NCI-H1694 (cell line): ENCODE measurements at places on chromosomes 3 and 15.
A peak's percentile ranks its signal among the peaks of the same experiment; 100 is the strongest.

GRCh38 chr15:36643551-36643950, 64.1 kb downstream of the CDIN1 start:
- no peak for DNase-seq

GRCh38 chr3:27712136-27713077, 9.7 kb downstream of the EOMES start:
- peak; percentile 1 for DNase-seq

- no peak for DNase-seq
These were observed 2.5 kb downstream of the NBEAL2 start for GRCh38 chr3:46981932-46982471.

GRCh38 chr15:35293353-35294130, 208.4 kb upstream of the NANOGP8 start:
- no peak for DNase-seq

- DNase-seq: no peak
These were observed 719 bp downstream of the FEZF2 start for GRCh38 chr3:62372621-62373041.

GRCh38 chr3:81758275-81758674, 3.2 kb downstream of the GBE1 start:
- no peak for DNase-seq

- DNase-seq: no peak
These were observed 7.4 kb upstream of the CCK start for GRCh38 chr3:42273361-42273760.

DNA sequence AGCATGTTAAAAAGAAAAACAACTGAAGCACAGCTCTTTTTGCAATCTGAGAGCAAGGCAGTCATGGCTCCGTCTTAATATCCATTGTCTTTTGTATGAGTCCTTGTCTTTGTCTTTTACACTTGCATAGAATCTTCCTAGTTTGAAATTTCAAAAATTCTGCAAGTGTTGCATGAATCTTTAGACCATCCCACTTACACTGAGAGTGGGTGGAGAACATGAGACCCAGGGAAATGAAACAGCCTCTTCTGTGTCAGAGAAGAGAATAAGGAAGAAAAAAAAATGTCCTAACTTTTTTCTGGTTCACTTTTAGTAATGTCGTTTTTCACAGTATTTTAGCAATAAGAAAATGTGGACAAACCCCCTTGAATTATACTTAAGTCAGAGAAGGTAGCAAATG, 12.1 kb upstream of the DCLK3 start:
- no peak for DNase-seq

DNA sequence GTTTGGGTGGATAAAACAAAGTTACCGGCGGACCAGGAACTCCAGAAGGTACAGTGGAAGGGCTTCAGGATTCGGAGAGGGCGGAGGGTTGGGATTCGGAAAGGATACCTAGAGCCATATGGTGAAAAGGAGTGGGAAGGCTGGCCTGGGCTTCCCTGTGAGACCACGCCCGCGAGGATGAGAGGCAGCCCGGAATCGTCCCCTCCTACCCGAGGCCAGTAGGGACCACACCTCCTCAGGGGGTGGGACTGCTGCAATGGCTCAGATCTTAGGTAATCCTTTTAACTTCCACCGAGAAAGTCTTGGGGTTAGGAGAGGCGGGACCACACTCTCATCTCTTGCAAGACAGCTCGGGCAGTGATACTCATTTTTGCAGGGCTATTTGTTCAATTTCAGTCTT, 511.3 kb downstream of the OCA2 start:
- DNase-seq: no peak

DNA sequence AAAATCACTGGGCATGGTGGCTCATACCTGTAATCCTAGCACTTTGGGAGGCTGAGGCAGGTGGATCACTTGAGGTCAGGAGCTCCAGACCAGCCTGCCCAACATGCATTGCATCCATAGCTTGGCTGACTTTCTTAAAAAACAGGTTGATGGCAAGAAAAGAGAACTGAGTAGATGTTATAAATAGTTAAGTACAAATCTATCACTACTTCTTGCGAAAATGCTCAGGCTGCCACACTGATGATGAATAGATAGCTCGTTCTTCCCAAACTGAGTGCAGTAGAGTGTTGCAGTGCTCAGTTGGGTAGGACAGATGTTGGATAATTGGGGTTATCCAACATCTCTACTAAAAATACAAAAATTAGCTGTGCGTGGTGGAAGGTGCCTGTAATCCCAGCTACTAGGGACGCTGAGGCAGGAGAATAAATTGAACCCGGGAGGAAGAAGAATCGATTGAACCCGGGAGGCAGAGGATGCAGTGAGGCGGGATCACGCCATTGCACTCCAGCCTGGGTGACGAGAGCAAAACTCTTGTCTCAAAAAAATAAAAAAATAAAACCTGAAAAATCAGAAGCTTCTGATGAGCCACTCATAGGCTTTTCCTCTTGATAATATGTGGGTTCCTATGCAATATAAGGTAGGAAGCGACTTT, 1.2 kb downstream of the BTLA start:
- DNase-seq: no peak

DNA sequence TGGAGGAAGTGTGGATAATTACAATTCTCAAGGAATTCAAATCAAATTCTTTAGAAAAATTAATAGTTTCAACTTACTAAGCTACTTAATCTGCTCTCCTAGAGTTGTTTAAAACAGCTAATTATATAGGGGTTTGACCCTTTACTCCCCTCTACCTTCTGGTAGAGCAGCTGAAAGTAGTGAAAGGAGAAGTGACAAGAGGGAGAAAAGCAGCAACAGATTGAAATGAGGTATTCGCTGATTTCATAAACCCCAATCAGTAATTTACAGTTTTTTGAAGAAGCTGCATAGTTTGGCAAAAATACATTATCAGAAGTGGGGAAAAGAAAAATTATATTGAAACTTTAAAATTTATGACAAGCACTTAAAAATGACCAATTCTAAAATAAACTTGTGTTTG, 52.8 kb downstream of the ZMAT3 start:
- DNase-seq: no peak

DNA sequence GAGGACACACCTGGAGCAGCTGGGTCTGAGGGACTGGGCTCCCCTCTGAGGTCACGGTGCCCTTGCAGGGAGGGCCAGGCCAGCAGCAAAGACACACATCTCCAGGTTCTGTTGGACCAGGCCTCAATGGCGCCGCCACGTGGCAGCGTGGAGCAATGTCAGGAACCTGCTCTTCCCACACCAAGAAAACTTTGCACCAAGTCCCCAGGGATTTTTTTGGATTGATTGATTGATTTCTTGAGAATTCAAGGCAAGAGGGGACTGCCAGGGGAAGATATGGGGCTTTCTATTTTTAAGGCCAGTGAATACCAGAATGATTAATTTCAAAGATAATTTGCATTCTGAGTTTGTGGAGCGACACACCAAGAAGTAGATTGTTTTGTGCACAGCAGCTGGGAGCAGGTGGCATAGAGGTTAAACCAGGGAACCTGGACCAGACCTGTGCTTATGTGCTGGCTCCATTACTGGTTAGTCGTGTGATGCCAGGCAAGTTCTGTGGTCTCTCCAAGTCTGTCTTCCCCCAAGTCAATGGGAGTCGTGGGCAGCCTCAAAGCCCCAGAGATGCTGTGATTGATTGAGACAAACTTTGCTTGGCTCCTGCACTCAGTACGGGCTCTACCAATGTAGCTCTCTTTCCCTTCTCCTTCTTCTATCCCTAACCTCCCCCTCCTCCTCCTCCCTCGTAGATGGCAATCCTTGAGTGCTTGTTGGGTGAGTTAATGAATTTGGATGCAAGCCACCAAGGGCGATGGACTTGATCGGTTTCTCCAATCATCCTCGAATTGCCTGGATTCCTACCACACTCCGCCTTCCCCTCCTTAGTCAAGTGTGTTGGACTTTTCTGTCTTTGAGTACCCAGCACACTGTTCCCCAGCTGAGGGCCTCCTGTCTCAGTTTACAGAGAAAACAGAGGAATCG, 96.2 kb upstream of the TRPM1 start:
- no peak for DNase-seq

- DNase-seq: no peak
These were observed 69.7 kb downstream of the MAGI1 start for GRCh38 chr3:65968996-65969395.

DNA sequence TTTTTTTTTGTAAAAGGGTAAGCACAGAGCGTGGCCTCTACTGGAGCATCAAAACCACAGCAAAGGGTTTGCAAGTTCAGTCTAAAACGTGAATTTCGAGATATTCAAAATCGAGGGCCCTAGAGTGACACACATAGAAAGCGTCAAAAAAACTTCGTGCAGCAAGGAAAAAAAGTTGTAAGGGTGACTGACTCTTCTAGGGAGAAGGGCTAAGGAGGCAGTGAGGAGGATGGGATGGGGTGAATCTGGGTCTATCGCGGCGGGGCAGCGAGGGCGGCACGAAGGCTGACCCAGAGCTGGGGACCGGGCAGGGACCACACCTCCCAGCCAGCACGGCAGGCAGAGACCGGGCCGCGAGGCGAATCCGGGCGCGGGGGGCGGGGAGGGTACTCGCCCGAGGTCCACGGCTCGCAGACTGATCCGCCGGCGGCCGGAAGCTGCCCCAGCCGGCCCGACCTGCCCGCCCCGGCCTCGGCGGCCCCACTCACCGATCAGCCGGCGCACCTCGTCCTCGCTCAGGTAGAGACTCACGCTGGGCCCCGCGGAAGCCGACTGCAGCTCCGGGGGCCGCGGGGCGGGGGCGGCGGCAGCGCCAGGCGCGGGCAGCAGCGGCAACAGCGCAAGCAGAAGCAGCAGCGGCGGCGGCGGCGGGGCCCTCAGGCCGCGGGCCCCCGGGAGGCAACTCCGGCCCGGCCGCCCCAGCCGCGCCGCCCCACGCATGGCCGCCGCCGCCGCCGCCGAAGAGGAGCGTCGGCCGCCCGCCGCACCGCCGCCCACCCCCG, 533 bp downstream of the RYK start:
- no peak for DNase-seq

DNA sequence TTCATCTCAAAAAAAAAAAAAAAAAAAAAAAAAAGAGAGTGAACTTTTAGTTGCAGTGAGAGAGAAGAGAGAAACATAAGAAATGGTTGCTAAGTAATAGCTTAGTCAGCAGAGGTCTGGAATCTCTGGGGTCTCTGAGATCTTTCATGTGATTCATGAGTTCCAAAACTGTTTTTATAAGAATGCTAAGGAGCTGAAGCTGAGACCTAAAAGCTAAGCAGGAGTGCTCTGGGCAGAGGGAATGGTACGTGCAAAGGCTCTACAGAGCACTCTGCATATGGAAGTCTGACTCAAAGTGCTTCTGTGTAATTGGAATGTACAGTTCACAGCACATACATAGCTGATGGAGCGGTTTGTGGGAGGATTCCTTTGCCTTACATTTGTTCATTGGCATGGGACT, 66.3 kb upstream of the LRIG1 start:
- no peak for DNase-seq

DNA sequence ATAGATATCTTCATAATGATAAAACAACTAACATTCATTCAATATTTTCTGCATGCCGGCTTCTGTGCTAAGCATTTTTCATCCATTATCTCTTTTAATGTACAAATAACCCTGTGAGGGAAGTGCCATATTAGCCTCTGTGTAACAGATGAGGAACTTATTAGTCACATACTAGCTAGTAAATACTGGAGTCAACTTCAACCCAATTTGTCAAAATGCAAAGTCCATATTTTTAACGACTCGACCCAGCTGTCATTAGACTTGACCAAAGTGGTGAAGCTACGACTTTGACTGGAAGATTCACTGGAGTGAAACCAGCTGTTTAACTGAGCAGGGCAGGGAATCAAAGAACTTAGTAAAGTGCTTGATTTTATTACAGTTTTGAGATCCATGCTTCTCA, 41.6 kb downstream of the PARP15 start:
- no peak for DNase-seq

DNA sequence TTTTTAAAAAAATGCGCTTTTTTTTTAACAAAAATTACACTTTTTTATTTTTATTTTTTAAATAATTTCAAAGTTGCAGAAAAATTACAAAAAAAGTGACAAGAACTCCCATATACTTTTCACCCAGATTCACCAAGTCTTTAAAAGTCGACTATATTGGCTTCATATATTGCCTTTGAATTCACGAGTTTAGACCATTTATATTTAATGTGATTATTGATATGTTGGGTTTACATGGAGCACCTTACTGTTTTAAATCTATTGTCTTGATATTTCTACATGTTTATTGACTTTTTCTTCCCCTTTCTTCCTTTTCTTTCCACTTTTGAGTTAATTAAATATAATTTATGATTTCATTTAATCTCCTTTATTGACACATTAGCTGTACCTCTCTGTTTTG, 127.2 kb downstream of the OPA1 start:
- DNase-seq: no peak

DNA sequence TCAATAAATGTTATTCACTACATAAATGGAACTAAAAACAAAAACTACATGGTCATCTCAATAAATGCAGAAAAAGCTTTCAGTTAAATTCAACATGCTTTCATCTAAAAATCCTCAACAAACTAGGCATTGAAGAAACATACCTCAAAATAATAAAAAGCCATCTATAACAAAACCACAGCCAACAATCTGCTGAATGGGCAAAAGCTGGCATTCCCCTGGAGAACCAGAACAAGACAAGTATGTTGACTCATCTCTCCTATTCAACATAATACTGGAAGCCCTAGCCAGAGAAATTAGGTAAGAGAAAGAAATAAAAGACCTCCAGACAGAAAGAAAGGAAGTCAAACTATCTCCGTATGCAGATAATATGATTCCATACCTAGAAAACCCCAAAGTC, 759.9 kb downstream of the EPHA3 start:
- no peak for DNase-seq

DNA sequence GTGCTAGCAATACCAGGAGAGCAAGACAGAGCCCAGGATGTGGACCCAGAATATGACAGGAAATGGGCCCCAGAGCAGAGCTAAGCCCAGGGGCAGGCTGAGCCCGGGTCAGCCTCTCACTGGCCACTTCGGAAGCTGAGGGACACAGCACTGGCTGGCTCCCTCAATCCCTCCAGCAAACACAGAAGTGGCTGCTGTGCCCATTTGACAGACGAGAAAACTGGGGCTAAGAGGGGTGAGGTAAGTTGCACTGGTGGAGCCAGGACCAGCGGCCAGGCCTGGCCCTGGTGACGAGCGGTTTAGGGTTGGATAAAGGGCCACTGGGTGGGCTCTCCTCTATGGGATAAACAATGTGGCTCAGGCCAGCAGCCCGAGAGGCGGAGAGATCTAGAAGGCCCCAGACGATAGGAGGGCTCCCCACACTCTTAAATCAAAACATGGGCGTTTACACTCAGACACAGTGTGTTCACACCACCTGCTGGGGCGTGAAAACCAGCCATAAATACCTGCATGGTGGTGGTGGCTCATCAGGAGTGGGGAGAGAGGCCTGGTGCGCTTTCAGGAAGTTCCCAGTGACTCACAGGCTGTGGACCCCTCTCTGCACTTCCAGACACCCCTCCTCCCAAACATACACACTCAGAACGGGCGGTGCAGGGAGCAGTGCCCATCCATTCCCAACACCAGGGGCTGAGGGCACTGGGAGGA, 12.0 kb upstream of the LINGO1 start:
- DNase-seq: no peak

GRCh38 chr3:23668430-23668904, 137.3 kb upstream of the UBE2E1 start:
- no peak for DNase-seq
